ENCODE measurements at places on chromosomes 2 and 18.

- no peak overlapping the region for H3K27ac ChIP-seq
- no peak overlapping the region for H3K4me3 ChIP-seq
- DNase-seq: no peak
- no peaks in the 10 kb centered on the region for H3K4me1 ChIP-seq
- no peaks in the 10 kb centered on the region for H3K36me3 ChIP-seq
Measured at GRCh38 chr2:172753610-172754009, 18.0 kb downstream of the RAPGEF4 start.

DNA sequence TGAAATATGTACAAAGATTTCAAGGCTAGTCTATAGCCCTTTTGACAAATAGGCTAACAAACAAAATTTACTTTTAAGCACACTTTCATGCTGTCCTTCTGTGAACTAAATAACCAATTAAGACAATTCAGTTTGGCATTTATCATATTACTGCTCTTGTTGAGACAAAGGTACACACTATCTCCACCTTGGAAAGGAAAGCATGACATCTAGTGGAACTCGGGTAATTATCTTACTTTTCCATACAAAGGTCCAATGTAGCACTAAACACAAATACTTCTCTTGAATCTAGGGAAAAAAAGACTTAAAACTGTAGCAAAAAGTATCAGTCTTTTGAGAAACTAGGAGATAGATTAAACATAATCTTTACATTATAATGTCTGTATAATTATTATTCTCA, 125.0 kb upstream of the CD226 start:
- no peaks in the 10 kb centered on the region for H3K36me3 ChIP-seq
- H3K27me3 ChIP-seq: no peaks in the 10 kb centered on the region
- H3K4me1 ChIP-seq: no peaks in the 10 kb centered on the region
- peak; percentile 47 for DNase-seq
- H3K4me3 ChIP-seq: no peak overlapping the region

- H3K4me3 ChIP-seq: no peak overlapping the region
- no peak overlapping the region for H3K27ac ChIP-seq
- no peaks in the 10 kb centered on the region for H3K27me3 ChIP-seq
Measured at GRCh38 chr2:180609626-180610340, 370.6 kb upstream of the UBE2E3 start.

DNA sequence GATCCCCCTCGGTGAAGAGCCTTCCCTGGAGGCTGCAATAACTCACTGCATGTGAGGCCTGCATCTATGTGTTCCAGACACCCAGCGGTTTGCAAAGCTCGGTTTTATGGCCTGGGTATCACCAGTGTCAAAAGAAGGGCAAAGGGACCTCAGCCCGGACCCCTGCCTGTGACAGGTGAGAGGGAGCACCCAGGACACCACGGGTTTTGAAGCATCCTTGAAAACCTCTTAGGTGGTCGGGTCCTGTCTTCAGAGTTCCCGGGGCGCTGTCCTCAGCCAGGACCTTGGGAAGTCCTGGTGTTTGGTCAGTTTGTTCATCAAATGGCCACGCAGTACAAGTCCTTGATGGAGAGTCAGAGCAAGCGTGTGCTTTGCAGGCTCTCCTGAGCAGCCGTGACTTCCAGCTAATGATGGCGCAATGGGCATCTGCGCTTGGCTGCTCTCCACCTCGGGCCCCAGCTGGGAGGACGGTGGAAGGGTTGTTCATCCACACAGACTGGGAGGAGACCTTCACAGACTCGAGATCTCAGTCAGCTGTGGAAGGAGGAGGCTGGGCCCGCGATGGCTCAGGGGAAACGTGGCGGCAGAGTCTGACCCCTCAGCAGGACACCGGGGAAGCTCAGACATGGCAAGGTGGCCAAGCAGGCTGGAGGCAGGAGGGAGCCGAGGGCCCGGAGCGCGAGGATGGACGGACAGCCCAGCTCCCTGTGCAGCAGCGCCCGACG, 113.1 kb upstream of the GPC1 start:
- DNase-seq: peak; percentile 9
- peaks cover 6% of the 10 kb centered on the region for H3K4me1 ChIP-seq
- H3K27me3 ChIP-seq: peaks cover 2% of the 10 kb centered on the region
- no peaks in the 10 kb centered on the region for H3K36me3 ChIP-seq

- H3K4me1 ChIP-seq: peaks cover 19% of the 10 kb centered on the region
- no peak for DNase-seq
- no peak overlapping the region for H3K27ac ChIP-seq
- H3K36me3 ChIP-seq: peaks cover 8% of the 10 kb centered on the region
- H3K27me3 ChIP-seq: no peaks in the 10 kb centered on the region
Measured at GRCh38 chr2:144405321-144405720, 114.6 kb downstream of the ZEB2 start.
